HS-5 (cell line): ENCODE measurements at places on chromosomes 13 and 19.

- DNase-seq: no peak
These were observed 187.1 kb upstream of the RNF113B start for GRCh38 chr13:98364179-98364578.

DNA sequence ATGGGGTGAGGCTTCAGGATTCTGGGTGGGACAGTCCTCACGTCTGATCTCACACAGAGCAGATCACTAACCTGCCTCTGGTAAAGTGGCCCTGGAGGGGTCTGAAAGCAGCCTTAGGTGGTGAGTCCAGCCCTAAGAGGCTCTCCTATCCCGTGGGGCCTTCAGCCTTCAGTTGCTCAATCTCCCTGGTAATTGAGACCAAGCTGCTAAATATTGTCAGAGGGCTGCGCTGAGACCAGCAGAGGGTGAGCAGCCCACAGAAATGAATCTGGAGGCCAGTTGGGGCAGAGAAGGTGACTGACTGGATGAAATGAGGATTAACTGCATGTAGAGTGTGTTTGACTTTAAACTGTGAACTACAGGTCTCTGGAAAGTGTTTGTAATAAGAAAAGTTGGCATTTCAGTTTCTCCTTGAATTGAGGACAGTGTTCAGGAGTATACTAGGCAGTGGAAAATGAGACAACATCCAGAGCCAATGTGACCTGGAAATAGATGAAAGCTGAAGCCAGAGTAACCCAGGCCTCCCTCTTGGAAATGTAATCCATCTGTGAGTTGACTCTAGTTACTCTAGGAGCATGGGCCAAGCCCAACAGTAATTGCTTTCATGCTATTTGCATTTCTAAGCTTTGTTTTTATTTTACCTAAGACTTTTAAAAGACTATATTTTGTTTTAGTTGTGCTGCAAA is 14.3 kb upstream of the HSPH1 start:
- DNase-seq: no peak

DNA sequence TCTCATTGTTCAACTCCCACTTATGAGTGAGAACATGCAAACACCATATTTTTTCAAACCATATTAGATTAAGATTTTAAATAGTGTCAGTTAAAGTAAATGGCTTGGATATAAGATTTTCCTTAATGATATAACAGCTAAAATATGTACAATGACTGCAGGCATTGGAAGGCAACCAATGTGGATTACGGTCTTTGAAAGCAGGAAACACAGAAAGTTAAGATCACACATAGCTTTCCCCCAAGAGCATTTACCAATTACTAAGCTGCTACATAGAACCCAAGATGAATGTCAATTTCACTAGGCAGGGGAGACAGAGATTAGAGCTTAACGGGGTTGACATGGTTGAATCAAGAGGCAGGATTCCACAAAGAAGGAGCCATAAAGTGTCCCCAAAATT is 173.2 kb upstream of the TRPC4 start:
- no peak for DNase-seq

DNA sequence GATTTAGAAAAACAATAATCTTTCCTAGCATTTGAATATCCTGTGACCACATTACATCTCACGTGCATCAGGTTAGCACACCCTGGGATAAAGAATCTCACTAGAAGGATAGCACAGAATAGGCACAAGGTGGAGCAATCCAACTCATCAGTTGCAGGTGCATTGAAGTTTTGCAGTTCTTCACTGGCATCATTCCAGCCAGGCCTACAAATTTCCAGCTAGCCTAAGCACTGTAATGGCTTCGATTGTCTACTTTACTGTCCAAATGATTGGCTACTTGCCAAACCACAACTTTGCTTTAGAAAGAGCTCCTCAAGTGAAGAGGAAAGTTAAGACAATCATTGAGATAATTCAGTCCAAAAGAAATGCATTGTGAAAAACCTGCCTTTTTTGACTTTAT is 89.5 kb downstream of the SPRY2 start:
- DNase-seq: no peak

- no peak for DNase-seq
These were observed 105.6 kb upstream of the PEG3 start for GRCh38 chr19:56946159-56946558.

GRCh38 chr13:26323127-26323526 is 69.2 kb downstream of the CDK8 start:
- no peak for DNase-seq

DNA sequence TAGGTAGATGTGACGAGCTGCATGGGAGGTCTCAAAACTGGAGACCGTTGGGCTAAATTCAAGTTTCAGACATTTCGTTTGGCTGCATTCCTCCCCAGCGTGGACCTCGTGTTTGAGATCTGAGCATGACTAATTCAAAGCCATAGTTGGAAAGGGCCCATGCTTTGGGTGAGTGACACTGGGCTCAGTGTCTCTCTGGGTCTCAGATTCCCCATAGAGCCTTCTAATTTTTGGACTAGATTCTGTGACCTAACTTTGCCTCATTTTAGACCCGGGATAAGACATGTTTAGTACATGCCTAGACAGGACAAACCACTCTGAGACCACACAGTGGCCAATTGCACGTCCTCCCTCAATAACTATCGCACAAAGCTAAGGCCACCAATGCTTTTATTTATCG is 16.6 kb downstream of the CKM start:
- DNase-seq: no peak

DNA sequence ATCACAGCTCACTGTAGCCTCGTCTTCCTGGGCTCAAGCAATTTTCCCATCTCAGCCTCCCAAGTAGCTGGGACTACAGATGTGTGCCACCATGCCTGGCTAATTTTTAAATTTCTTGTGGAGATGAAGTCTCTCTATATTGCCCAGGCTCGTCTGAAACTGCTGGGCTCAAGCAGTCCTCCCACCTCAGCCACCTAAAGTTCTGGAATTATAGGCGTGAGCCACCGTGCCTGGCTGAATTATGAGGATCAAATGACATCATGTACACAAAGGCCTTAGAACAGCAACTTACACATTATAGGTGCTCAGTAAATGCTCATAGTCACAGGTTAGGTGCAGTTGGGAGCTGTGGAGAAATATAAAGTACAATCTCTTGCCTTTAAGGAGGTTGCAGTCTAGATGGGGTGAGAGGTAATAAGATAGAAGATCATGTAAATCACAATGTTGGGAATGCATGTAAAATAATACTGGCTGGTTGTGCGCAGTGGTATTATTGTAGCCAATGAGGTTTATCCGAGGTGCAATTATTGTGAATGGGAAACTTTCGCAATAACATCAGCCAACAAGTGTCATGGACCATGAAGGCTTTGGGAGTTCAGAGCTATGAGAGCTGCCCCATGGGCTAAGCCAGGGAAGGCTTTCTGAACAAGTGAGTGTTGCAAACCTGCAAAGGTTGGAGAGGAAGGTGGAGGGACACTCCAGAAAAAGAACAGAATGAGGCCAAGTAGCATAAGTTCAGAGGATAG is 29.8 kb upstream of the CXCL17 start:
- no peak for DNase-seq

DNA sequence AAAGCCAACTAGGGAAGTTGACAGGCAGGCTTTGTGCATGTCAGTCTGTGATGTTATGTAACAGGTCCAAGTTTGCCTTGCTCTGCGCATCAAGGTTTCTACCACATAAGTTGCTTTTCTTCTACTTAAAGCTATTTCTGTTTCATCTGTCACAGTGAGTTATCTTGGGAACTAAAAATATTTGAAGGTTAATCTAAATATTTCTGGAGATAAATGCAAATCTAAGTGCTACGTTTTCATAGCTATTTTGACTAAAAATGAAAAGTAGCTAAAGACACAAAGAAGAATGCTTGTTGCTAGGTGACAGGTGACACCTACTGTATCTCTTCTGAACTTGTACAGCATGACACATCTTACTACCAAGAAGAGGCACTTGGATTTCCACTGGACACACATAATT is 135.6 kb downstream of the KLF12 start:
- no peak for DNase-seq

DNA sequence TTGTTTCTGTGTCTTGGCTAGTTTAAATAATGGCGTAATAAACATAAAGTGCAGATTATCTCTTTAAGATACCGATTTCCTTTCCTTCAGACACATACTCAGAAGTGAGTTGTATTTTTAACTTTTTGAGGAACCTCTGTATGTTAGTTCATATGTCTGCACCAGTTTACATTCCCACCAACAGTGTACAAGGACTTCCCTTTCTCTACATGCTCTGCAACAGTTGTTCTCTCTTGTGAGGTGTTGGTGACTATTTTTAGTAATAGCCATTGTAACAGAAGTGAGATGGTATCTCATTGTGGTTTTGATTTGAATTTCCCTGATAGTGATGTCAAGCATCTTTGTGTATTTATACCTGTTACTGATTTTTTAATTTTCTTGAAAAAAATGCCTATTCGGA is 418.6 kb downstream of the UQCRFS1 start:
- DNase-seq: no peak

DNA sequence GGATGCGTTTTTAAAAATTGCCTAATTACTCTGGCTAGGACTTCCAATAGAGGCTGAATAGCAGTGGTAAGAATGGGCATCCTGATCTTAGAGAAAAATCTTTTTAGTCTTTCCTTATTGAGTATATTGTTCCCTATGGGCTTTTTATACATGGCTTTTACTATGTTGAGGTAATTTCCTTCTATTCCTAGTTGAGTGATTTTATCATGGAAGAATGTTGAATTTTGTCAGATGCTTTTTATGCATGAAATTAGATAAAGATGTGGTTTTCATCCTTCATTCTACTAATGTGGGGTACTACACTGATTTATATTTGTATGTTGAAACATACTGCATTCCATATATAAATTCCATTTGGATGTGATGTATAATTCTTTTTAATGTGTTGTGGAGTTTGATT is 2673.8 kb downstream of the PCDH9 start:
- DNase-seq: peak; percentile 54

GRCh38 chr13:44908712-44909111 is 80.6 kb downstream of the NUFIP1 start:
- DNase-seq: no peak

- no peak for DNase-seq
These were observed 2791.0 kb upstream of the PCDH20 start for GRCh38 chr13:64206430-64207225.

DNA sequence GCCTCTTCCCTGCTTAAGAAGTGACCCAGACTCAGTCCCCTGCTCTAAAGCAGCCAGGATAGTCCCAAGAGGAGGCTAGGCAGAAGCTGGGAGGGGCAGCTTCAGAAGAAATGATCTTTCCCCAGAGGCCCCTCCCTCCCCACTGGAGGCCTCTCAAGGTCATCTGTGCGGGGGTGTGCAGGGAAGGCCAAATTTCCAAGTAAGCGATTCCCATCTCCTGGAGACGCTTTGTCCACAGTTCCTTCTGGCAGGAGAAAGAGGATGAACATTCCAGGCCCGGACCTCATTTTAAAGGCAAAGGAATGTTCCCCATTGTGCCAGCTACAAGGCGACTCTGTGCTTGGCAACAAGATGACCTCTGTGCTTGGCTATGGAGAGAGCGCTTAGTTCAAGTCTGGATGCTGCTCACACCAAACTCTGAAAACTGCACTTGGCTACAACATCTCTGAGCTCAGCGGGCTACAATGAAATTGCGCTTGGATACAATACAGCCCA is 23.5 kb downstream of the COL5A3 start:
- no peak for DNase-seq

- DNase-seq: no peak
These were observed 10.6 kb upstream of the ZNF709 start for GRCh38 chr19:12495002-12495802.

DNA sequence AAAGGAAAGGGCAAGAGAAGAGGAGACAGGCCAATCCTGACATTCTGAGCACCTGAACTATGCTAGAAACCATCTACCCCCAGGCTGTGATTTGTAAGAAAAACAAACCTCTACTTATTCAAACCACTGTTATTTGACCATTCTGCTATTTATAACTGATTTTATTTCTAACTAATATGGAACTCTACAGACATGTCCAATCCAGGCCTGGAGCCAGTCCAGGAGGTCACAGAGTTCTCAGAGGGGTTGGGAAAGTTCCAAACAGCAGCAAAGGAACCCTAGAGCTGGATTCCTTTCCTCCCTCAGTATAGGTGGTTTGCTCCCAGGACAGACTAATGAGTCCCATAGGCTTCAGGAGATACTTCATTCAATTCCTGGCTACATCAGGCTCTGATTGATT is 24.2 kb downstream of the SIAH3 start:
- no peak for DNase-seq

DNA sequence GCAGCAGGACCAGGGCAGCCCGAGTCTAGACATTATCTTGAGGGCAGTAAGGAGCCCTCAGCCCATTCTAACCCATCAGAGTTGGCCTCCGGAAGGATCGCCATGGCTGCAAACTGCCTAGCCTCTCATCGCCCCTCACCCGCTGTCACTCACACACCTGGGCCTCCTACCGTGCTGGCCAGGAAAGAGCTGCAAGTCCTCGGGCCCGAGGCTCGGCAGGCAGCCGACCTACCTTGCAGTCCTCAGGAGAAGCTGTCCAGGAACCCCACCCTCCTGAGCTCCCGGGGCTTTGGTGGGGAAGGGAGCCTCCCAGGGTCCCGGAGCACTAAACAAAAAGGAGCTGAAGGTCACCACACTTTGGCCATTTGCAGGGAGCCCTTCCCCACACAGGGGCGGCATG is 46.8 kb downstream of the CCNE1 start:
- no peak for DNase-seq

- no peak for DNase-seq
These were observed 7.7 kb downstream of the N4BP2L2 start for GRCh38 chr13:32530841-32531253.

DNA sequence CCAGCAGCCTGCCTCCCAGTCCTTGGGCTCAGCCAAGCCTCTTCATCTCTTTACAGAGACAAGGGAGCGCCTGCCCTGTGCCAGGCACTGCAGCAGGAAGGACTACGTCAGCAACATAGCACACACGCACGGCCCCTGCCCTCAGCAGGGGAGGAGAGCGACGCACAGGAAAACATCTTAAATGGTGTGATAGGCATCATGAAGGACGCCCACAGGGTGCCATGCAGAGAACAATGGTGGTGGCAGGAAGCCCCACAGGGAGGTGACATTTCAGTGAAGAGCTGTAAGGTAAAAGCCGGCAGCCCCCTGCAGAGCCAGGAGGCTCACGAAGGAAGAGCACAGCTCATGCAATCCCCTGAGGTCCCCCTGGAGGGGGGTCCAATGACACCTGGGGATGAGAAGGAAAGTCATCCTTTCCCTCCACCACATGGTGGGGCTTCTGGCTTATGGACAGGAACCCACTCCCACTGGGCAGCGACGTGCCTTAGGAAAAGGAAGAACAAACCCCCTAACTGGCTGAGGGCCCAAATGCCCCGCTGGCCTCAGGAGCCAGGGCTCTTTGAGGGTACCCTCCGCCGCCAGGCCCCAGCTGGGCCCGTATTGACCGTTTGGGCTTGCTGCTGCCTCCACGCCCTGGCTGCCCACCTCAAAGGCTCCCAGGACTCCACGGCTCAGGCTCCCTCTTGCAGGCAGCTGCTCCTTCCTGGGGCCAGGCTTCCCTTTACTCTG is 37.3 kb upstream of the C13orf42 start:
- no peak for DNase-seq

DNA sequence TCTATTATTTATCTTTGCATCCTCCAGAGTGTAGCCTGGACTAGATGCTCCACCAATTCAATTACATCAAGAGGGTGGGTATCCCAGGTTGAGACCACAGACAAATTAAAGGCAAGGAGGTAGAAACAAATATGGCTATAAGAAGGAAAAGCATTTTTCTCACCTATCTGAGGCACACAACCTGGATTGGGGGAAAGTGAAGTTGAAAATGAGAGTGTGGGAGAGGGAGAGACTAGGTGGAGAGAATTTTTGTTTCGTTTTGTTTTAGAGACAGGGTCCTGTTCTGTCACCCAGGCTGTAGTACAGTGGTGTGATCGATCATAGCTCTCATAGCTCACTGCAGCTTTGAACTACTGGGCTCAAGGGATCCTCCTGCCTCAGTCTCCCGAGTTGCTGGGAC is 5.8 kb upstream of the PRODH2 start:
- no peak for DNase-seq
